Activated CD8-positive, alpha-beta T cell treated with anti-CD3 and anti-CD28 coated beads for 36 hours (primary cell): ENCODE measurements at places on chromosomes 7 and 10. TPM values are rescaled to one million over a fixed set of nuclear protein-coding genes. Genes with fewer than 3 reads are reported as not detected.
A peak's percentile ranks its signal among the peaks of the same experiment; 100 is the strongest.

FAM13C gene
- not detected for total RNA-seq

TBXAS1 gene
- 1.5 TPM for total RNA-seq

SLC18A2 gene
- not detected for total RNA-seq

DNA sequence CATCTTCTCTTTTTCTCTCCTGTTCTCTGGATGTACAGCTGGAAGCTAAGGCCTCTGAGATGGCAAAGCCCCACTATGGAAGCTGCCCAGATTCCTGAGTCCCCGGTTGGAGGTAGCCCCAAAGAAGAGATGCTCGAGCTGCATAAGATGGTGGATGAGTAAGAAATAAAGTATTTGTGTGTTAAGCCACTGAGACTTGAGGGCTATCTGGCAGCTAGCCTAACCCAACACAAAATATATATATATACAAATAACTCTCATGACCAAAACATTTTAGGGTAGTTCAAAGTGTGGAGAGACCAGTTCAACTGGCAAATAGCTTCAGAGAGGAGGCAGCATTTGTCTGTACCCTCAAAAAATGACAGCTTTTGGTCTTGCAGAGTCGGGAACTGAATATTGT, 72.4 kb upstream of the PDE1C start:
- H3K4me1 ChIP-seq: no peaks in the 10 kb centered on the region
- H3K4me3 ChIP-seq: no peak overlapping the region
- H3K27me3 ChIP-seq: no peaks in the 10 kb centered on the region
- no peaks in the 10 kb centered on the region for H3K36me3 ChIP-seq
- H3K27ac ChIP-seq: no peak overlapping the region

GRCh38 chr7:46058086-46058823, 137.2 kb upstream of the IGFBP3 start:
- no peaks in the 10 kb centered on the region for H3K27me3 ChIP-seq
- no peak overlapping the region for H3K4me3 ChIP-seq
- H3K4me1 ChIP-seq: no peaks in the 10 kb centered on the region
- no peak overlapping the region for H3K27ac ChIP-seq
- no peaks in the 10 kb centered on the region for H3K36me3 ChIP-seq
- DNase-seq: no peak

TFEC gene
- total RNA-seq: not detected

PTER gene
- total RNA-seq: 22.1 TPM

DNA sequence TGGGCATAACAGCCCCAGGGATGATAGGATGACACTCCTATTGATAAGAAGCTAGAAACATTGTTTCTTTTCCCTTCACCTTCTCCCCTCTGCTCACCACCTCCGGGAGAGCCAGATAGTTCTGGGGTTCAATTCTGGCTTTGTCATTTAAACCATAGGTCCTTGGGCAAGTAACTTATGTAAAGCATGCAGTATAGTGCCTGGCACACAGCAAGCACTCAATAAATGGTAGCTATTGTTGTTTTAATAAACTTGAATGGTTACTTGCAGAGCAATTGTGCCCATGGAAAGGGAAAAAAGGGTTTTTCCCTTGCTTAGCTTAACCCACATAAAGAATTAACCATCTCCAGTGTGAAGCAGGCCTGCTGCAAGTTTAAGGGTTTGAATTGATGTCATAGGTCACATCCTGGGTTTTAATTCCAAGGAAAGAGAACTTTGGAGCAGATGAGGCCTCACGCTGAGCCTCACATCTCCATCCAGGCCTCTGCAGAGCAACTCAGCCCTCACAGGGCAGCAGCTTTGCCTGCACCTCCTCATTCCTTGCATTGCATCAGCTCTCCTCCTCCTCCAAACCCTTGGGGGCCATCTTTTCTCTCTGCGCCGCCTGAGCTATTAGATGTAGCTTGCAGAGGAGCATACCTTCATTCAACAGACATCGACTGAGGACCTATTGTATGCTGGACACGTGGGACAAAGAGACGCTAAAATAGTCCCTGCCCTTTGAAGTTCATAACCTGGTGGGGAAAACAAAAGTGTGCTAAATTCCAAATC, 22.9 kb downstream of the ZNF775 start:
- H3K4me1 ChIP-seq: peaks cover 41% of the 10 kb centered on the region
- H3K4me3 ChIP-seq: peak overlapping the region; percentile 11
- H3K27ac ChIP-seq: no peak overlapping the region
- H3K36me3 ChIP-seq: peaks cover 2% of the 10 kb centered on the region
- H3K27me3 ChIP-seq: no peaks in the 10 kb centered on the region

NKX2-3 gene
- not detected for total RNA-seq

- no peak overlapping the region for H3K27ac ChIP-seq
- H3K4me3 ChIP-seq: no peak overlapping the region
- H3K4me1 ChIP-seq: no peaks in the 10 kb centered on the region
- peaks cover 16% of the 10 kb centered on the region for H3K27me3 ChIP-seq
Measured at GRCh38 chr7:22647451-22648257, 79.3 kb upstream of the IL6 start.

CYP3A7 gene
- not detected for total RNA-seq
